ENCODE measurements at places on chromosomes 6 and 20.

GRCh38 chr6:119985952-119986736 is 636.6 kb upstream of the MAN1A1 start:
- no peak for DNase-seq

DNA sequence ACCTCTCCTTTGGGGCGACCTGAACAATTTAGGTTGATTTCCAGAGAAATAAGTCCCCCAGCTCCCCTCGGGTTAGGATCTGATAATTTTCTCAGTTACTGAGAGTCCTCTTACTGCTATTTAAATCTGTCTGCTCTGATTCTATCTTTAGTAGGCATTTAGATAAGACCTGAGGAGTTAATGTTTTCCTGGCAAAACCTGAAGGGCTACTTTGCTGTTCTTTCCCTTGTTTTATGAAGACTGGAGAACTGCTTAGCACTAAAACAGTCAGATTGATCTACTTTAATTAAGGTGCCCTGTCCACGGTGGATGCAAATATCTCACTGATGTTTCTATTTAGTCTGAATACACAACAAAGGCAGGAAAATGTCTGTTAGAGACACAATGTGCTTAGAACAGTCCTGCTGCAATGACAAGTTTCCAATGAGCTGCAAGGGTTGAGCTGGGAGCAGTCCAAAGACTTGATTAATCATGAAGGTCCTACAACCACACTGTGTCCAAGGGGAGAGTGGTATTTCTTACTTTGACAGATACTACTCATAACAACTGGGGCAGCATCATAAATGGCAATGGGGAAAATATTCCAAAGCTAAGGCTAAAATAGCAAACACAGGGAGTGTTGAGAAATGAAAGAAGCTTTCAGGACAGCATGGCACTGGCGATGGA is 15.7 kb downstream of the ADTRP start:
- no peak for DNase-seq

DNA sequence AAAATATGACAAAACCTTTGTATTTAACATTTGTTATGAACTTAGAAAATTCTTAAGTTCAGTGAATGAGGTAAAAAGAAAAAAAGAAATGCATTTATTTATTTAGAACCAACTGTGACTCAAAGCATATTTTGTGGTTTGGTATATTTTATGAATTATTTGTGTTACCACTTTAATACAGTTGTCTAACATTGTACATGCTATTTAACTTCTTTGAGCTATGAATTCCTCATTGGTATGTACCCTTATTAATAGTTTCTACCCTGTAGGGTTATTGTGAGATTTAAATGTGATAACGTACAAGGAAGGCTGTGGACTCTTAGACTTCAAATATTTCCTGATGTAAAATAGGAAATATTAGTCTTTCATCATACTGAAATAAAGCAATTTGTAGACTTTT is 162.6 kb downstream of the MMUT start:
- no peak for DNase-seq

DNA sequence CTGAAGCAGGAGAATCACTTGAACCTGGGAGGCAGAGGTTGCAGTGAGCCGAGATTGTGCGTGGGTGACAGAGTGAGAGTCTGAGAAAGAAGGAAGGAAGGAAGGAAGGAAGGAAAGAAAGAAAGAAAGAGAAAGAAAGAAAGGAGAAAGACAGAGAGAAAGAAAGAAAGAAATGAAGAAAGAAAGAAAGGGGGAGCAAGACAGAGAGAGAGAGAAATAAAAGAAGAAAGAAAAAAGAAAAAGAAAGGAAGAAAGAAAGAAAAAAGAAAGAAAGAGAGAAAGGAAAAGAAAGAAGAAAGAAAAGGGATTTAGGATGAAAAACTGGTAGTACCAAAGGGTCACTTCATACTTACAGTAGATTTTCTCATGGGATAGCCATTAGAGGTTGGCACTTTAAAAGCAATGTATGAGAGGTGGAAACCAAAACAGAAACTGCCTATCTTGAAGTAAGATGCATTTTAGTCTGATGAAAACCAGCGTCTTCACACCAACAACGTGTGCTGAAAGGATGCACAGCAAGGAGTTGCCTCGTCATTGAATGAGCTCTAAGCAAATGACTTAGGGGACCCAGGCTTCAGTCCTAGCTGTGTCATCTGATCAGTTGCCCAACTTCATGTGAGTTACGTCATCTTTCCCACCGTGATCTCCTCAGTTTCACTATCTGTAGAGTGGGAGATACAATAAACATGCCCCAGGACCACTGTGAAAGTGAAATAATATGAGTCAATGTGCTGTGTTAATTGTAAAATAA is 133.9 kb upstream of the NEDD9 start:
- DNase-seq = peak; percentile 76

DNA sequence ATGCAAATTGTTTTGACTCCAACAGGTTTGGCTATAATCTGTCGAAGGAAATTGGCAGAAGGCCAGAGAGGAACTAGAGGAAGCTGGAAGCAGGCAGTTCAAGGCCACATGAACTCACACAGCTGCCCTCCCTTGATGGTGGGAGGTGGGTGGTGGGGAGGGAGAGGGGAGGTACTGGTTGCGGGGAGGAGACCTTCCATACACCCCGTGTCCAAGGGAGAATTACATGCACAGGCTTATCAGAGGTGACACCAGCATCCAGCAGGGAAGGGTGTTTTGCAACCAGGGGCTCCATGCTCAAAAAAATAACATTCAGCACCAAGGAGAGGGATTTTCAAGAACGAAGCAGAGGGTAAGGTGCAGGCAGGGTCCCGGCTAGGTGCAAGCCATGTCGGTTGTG is 9.1 kb downstream of the PRND start:
- no peak for DNase-seq

- DNase-seq = no peak
These were observed 18.1 kb downstream of the UQCC2 start for GRCh38 chr6:33693186-33694105.

GRCh38 chr6:1598886-1599285 is 10.8 kb upstream of the FOXC1 start:
- no peak for DNase-seq

- no peak for DNase-seq
These were observed 151.5 kb upstream of the SALL4 start for GRCh38 chr20:51953731-51954340.

DNA sequence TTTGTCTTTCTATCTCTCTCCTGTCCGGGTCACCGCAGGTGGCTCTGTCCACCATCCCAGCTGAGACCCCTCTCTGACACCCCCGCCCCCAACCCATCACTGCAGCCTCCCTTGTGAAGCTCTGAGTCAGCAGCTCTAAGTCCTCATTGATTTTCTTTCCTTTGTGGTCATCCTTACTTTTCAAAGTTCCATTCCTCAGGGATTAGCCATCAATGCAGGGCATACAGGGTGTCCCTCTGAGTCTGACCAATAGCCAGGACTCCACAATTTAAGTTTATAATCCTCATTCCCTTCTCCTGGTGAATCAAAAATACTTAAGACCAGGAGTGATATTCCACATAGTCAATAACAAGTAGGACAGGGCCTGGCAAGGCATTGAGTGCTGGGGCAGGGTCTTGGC is 333.3 kb upstream of the CNR1 start:
- no peak for DNase-seq

- DNase-seq = no peak
These were observed 22.3 kb upstream of the RCAN2 start for GRCh38 chr6:46513533-46513932.

- DNase-seq = no peak
These were observed 140.7 kb upstream of the FLRT3 start for GRCh38 chr20:14478126-14478525.

DNA sequence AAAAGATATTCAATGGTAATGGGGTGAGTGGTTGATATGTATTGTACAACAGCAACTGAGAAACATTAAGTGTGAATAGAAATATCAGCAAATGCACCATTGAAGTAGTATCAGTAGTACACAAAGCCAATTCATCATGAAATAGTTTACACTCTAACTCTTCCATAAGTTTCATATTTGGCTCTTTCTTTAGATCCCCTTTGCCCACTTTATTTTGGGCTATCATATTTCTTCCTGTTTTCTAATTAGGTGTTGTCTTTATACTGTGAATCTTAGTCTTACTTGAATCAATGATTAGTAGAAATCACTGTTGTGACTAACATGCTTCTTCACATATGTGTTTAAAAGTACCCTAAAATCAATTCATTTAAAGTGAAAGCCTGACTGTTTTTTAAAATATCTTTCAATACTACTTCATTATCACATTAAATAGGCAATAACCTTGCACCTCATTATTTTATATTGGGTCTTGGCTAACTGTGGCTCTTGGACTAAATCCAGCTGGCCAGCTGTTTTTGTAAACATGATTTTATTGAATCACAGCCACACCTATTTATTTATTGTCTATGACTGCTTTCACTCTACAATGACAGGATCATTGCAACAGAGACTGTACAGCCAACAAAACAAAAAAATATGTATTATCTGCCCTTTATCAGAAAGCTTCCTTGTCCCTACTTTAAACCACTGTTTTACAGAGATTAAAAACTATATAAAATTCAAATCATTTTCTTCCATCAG is 38.9 kb downstream of the EYS start:
- DNase-seq = no peak

DNA sequence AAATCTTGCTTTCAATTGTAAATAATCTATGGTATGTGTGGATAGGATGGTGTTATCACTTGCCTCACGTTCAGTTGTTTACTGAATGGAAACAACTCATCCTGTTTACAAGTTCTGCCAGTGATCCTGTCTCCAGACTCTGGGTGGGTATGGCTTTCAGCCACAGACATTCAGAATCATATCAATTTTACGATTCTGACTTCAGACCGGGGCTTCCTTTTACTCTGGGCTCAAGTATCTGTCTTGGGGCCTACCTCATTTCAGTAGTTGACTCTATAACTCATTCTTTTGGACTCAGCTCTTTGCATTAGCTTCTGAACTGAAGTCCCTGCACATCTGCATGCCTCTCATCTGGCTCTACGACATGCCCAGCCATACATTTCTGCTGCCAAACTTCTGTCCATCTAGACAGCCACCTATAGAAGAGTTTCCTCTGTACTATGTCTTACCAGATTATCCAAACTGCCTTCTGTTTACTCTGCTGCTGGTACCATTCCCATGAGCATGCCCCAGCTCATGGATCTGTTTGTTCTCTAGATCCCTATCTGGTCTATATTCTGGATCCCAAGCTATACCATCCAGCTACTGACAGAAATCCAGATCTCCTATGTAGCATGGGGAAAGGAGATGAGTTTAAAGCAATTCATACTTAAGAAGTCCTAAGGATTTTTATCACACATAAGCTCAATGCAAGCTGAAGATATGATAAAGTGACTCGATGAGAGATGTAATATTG is 34.3 kb downstream of the FYN start:
- DNase-seq = peak; percentile 54

DNA sequence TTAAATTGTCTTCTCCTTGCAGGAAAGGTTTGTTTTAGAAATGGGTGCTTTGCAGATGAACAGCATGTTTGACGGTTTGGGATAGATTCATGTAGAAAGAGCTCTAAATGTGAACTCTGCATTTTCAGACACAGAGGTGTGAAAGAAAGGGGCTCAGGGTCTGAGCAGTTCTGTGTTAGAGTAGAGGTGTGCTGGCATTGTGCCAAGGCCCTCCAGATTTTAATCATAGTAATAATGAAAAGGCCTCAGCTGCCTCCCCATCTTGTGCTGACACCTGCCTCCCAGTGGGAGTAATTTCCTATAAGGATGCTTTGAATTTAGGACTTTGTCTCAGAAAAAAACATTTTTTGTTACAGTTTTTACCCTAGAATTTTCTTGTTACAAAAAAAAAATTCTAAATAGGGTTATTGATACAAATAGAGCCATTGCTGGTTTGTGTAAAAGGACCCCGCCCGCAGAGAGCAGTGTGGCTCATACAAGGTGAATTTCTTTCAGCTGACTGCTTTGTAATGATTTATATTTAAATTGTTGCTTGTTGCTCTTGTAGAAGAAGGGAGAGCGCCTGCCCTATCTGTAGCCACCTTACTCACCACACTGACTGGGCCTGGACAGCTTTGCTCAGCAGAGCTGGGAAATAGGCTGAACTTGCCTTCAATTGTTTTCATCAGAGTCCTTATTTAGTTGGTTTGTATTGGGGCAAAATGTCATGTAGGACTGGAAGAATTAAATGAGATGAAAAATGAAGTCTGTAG is 294.5 kb downstream of the ZFAND3 start:
- no peak for DNase-seq

DNA sequence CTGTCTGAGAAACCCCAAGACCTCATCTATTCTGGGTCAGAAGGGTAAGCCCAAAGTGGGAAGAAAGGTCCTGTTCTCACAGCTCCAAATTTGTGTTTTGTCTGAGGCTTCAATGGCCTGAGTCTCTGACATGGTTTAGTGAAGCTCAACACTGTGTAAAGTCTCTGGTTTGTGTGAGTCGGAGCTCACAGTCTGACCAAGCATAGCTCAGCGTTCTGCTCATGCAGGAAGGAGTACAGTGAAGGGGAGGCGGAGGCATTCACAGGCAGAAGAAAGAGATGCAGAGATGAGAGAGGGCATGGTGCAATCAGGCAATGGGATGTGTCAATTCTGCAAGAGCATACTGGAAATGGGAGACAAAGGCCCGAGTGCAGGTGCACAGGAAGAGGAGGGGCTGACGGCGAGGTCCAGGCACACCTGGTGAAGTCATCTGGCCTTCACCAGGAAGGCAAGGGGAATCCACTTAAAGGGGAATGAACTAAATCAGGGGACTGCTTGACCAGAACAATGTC is 463.0 kb upstream of the AGPAT4 start:
- DNase-seq = no peak

DNA sequence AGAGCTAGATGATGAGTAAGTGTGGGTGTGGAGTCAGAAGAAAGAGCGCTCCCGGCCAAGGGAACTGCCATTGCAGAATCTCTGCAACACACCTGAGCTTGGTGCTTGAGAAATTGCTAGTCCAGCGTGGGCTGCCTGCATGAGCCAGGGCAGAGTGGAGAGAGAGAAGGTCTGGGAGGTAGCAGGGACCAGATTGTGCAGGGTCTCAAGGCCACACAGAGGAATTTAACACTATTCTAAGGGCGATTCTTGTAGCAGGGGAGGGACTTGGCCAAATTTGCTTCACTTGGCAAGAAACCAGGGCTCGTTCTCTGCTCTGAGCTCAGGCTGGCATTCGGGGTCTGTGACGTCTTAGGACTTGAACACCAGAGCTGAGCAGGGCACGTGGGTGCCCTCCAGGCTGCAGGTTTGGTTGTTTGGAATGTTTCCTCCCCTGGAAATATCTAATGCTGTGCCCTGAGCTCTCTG is 53.5 kb downstream of the BCAS4 start:
- no peak for DNase-seq

DNA sequence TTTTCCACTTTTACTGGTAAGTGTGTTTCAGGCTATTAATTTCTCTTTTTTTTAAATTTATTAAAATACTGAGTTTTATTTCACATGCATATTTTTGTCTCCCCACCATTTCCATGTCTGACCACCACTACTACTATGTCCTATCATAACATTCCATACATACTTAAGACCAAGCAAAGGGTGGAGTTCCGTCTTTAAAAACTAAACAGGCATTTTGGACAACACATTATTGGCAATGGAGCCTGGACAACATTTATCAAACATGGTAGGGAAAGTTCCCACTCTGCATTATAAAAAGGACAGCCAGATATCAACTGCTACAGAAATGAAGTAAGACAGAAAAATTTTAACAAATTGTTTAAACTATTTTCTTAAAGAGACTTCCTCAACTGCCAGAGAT is 91.9 kb downstream of the LMBRD1 start:
- no peak for DNase-seq
